Islet precursor cell (in vitro differentiated cells): ENCODE measurements at places on chromosomes 7 and 10.
A peak's percentile ranks its signal among the peaks of the same experiment; 100 is the strongest.

- DNase-seq = no peak
Measured at GRCh38 chr7:158710651-158711102, 6.1 kb upstream of the NCAPG2 start.

DNA sequence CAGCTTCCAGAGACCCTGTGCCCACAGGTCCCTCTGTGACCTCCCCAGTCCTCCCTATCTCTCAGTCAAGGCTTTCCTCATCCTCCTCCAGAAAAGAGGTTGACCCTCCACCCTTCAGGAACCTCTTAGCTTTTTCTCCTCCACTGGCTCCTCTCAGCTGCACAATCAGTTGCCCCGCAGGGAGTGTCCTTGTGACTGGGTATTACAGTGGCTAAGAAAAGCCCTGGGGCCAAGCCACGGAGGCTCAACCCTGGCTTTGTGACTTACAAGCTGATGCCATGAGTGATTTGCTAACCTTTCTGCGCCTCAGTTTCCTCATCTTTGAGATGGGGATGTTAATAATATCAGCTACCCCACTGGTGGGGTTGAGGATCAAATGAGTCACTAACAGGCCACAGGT lies 66.4 kb upstream of the ZMIZ1 start:
- no peak for DNase-seq

DNA sequence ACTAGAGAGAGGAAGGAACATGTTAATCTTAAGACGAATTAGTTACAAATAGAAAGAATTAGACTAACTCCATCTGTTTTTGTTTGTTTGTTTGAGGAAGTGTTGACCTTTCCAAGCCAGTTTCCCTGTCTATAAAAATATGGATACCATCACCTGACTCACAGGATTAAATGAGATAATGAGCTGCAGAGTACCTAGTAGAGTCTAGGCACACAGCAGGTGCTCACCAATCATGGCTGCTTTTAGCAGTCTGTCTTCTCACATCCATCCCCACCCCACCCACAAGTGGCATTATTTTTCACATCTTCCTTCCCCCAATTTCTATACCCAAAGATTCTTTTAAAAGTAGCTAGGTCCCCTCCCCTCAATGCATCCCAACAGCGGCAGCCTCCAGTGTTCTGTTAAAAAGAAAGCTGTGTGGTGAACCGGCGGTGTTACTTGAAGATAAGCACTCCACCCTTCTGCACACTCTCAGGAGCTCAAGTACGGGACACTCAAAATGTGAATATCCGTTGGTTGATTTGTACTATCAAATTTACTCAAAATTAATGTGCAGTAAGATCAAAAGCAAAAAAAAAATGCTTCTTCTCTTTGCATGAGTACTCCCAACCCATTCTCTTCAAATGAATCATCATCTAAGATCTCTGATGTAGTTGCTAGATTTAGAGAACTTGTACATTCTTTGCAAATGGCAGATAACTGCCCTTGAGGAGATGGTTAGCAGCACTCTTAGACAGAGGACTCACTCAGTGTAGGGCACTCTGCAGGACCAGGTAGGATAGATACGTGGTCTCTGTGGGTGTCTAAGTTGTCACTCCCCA lies 145.4 kb upstream of the ASAH2 start:
- DNase-seq = no peak

- DNase-seq = no peak
Measured at GRCh38 chr10:93754761-93755160, 3.0 kb upstream of the LGI1 start.

GRCh38 chr7:93622036-93623033 lies 47.8 kb upstream of the CALCR start:
- peak; percentile 65 for DNase-seq

DNA sequence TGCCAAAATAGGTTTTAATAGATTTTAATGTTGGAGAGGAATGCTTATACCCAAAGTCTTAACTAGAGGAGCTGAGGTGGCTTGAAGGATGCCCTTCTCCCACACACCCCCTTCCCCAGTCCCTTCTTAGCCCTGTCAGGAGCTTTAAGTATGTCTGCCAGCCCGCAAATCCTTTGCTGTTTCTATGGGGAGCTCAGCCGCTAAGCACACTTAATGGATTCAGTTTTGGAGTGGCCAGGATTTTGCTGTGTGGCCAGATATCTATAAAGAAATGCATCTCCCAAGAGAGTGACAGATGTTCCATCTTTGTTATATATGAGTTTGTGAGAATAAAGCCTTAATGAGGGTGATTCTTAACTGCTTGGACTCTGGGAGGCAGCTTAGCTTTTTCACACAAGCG lies 152.9 kb upstream of the ZNF32 start:
- no peak for DNase-seq

DNA sequence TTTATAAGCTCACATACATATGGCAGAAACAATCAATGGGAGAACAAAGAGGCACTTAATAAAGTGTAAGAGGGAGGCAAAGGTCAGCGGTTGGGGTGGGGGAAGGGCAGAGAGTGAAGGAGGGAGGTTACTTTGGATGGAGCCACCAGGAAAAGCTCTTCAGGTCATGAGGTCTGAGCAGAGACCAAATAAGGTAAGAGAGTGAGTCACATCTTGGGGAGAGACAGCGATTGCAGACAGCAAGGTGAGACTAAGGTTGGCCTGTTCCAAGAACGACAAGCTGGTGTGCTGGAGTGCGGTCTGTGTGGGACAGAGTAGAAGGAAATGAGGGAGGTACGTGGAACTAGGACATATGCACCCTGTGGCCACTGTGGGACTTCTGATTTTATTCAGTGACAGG lies 74.3 kb upstream of the TOMM7 start:
- DNase-seq = peak; percentile 60

- no peak for DNase-seq
Measured at GRCh38 chr10:30827531-30828120, 198.1 kb upstream of the LYZL2 start.

- DNase-seq = no peak
Measured at GRCh38 chr7:82567841-82568240, 124.3 kb upstream of the CACNA2D1 start.

GRCh38 chr7:127828843-127829500 lies 177.0 kb downstream of the SND1 start:
- DNase-seq = no peak

DNA sequence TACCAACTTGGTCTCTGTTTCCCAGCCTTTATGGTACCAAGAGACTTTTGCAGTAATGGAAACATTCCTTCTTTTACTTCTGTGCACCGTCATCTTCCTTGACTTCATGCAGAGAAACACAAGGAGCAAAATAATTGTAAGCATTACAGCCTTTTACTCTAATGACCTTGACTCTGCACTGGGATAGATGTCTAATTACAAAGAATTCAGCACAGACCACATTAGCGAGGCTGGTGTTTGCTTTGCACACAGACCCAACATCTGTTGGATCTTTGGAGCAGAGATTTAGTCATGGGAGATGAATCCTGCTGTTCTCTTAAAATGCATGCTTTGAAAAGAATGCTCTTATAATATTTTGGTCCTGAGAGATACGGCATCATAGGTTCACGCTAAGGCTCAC lies 261.6 kb downstream of the TWIST1 start:
- DNase-seq = no peak

DNA sequence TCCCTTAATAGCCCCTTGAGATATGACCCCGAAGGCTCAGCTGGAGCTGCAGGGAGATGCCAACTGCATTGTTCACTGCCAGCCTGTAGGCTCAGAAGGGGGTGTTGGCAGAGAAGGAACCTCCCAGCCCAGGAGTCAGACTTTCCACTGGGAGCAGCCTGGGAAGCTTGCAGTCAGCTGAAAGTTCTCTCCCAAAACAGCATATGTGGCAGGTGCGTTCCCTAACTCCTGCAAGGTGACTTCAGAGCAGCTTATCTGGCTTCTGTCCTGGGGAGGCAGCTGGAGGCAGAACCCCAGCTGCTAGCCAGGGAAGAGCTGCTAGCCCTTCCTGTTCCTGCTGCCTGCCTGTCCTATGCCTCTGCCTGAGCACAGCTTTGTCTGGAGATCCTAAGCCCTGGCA lies 8.1 kb downstream of the SFTPA2 start:
- DNase-seq = no peak

GRCh38 chr7:6520163-6520981 lies 30.9 kb downstream of the GRID2IP start:
- DNase-seq = no peak

GRCh38 chr7:14023838-14024237 lies 34.4 kb upstream of the ETV1 start:
- no peak for DNase-seq

DNA sequence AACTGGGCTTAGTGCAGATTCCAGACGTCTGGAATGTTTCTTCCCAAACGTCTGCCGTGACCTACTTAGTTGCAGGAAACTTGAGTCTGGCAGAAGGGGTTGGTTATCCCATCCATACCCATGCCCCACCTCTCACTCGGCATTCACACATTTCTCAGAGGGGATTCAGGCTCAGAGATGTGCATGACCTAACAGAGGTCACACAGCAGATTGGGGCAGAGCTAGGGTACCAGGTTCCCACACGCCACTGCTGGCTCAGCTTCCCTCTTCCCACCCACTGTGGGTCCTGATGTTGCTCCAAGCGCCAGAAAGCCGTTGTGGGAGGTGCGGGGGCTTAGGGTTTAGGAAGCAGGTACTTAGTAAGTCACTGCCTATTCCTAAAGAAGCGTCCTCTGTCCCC lies 3.0 kb downstream of the UCMA start:
- DNase-seq = peak; percentile 69

- DNase-seq = no peak
Measured at GRCh38 chr7:106878748-106879439, 13.8 kb downstream of the PIK3CG start.

GRCh38 chr10:68330852-68331454 lies 911 bp upstream of the HNRNPH3 start:
- no peak for DNase-seq

DNA sequence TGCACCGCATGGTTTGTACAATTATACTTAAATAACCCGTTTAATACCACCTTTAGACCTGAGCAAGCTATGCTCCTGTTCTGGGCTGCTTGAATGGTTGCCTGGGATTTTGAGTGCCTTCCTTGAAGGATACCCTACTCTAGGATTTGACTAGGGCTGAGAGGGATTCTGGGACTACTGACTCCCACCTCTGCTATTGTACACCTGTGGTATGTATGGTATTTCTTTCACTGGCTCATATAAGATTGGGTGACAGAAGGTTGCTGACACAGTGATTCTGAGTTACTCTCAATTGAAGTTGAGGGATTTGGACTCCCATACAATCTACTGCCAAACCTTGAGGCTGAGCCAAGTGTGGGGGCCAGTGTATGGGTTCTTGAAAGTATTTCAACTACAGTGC lies 494.4 kb upstream of the SEMA3D start:
- no peak for DNase-seq

DNA sequence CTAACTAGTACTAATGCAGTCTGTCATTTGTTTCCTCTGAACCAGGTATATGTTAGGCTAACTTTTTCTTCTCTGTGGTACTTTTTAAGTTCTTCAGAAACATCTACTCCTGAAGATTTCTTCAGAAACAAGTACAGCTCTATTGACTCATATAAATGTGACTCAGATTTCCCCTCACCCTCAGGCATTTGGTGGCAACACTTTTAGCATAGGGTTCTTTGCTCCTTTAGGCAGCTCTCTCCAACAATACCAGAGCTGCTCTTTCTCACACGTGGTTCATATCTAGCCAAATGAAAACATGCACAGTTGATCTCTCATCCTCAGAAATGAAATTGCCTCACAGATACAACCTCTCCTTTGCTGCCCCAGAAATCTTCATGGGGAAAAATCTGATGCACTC lies 939.8 kb downstream of the SORCS1 start:
- no peak for DNase-seq

DNA sequence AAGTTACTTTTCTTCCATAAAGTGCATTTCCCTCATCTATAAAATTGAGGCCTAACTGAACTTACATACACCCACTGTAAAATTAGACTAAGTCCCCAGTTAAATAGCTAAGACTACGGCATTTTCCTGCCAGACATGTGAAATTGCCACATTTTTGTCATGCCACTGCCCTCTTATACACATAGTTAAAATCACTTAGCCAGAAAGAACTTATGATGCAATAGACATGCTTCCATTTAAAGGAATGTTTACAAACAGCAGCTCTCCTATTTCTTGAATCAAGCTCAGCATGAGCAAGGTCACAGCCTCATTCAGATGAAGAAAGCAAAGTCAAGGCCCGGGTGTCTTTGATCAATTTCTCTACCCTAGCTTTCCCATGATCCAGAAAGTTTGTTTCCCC lies 175.7 kb downstream of the LRRN3 start:
- peak; percentile 48 for DNase-seq

GRCh38 chr10:91761721-91762120 lies 36.5 kb upstream of the TNKS2 start:
- no peak for DNase-seq

DNA sequence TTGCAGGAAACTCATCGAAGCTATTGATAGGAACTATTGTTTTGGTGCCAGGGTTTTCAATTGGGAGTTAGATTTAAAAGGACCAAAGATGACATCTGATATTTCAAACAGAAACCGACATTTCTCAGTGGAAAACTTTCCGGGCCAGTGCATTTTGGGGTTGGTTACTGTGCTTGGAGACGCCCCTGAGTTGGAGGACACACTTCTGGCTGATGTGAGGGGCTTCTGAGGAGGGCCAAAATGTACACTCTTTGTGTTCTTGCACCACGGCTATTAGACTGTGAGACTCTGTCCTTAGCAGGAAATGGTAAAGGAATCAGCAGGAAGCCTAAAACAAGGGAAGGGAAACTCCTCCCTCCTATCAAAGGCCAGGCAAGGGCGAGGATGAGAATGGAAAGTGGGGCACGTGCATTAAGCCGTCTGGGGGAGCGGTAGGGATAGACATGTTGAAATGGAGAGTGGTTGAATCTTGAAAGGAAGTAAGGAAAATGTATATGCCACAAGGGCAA lies 1.8 kb upstream of the SRGN start:
- DNase-seq = no peak

- DNase-seq = no peak
Measured at GRCh38 chr10:64365663-64366062, 844.5 kb downstream of the REEP3 start.

DNA sequence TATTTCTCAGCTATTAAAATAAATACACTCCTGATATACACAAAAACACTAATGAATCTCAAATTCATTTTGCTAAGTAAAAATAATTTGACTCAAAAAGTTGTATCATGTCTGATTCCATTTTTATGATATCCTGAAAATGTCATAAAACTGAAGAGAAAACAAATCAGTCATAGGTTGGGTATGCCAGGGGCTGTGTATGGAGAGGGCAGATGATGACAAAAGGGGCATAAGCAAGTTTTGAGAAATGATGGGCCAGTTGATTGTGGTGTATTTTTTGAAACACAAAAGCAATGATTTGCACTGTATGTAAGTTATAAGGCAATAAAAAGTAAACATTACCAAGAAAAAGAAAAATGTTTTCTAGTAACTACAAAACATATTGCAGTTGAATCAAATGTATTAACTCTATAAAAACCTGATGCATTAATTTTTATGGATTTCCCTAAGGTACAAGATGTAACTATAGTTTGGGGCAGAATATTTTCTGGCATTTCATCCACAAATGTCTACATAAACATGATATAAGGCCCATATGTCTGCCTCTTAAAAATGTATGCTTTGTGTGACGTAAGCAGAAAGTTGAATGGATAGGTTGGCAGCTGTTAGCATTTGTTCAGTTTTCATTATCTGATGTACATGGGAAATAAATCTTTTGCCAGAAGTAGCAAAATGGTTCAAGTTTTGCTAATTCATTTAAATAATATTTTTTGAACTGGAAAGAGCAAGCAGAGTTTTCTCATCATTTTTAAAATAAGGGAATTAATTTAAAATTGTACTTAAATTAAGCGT lies 35.1 kb upstream of the ING3 start:
- no peak for DNase-seq
